D721Med (cell line): ENCODE measurements at places on chromosomes 3 and 15.

GRCh38 chr15:60101416-60101815, 97.3 kb downstream of the FOXB1 start:
- DNase-seq = no peak

DNA sequence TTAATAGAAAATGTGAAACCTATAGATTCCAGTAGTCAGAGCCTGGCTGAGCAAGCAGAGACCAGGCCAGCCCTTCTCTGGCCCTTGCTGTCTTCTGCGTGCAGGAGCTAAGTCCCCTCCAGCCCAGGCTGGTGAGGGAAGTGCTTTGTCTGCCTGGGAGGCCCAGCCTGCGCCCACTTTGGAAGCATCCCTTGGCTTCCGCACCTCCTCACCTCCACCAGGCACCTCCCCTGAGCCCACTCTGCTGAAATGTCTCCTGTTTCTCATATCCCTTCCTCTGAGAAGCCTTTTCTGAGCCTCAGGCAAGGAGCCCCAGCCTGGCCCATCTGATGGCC, 45.3 kb downstream of the ALDH1L1 start:
- DNase-seq = no peak

- no peak for DNase-seq
Measured at GRCh38 chr3:130093741-130094391, 12.2 kb downstream of the ALG1L2 start.

GRCh38 chr3:61866153-61866542, 304.8 kb downstream of the PTPRG start:
- no peak for DNase-seq

DNA sequence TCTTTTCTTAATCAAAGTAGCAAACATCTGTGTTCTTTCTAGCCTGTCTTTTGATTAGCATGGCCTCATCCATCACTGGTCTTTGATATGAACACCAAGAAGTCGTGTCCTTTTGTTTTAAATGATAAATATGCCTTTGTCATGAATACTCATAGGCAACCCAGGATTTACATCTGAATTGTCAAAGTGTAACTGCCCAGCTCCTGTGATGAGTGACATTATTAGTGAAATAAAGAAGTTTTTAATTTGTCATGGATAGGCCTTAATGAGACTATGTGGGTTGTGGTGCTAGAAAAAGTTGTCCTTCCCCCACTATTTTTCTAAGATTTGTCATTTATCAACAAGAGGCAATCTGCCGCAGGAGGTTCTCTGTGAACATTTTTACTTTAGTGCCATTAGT, 150.0 kb downstream of the CDIN1 start:
- no peak for DNase-seq

- DNase-seq = no peak
Measured at GRCh38 chr3:136818191-136818768, 646 bp upstream of the SLC35G2 start.
